Stimulated activated naive CD4-positive, alpha-beta T cell treated with Interleukin-2 at 50 U/mL for 16 hours (primary cell): ENCODE measurements at places on chromosomes 12 and 14.

DNA sequence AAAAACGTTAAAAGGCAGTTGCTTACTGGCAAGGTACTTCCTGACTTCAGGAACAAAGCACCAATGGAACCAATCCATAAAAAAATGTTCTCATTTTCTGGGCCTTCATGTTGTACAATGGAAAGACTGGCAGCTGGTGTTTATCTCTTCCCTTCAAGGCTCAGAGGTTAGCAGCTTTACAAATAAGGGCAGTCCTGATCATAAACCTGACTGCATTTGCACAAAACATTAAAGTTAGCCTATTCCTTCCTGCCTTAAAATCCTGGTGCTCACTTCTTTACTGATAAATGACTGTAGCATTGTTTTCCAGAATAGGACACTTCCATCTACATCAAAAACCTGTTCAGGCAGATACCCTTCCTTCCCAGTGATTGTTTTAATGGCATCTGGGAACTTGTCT, 19.2 kb downstream of the IL26 start:
- no peak for DNase-seq

- DNase-seq = no peak
These were observed 31.0 kb downstream of the DRAM1 start for GRCh38 chr12:101908395-101908794.

DNA sequence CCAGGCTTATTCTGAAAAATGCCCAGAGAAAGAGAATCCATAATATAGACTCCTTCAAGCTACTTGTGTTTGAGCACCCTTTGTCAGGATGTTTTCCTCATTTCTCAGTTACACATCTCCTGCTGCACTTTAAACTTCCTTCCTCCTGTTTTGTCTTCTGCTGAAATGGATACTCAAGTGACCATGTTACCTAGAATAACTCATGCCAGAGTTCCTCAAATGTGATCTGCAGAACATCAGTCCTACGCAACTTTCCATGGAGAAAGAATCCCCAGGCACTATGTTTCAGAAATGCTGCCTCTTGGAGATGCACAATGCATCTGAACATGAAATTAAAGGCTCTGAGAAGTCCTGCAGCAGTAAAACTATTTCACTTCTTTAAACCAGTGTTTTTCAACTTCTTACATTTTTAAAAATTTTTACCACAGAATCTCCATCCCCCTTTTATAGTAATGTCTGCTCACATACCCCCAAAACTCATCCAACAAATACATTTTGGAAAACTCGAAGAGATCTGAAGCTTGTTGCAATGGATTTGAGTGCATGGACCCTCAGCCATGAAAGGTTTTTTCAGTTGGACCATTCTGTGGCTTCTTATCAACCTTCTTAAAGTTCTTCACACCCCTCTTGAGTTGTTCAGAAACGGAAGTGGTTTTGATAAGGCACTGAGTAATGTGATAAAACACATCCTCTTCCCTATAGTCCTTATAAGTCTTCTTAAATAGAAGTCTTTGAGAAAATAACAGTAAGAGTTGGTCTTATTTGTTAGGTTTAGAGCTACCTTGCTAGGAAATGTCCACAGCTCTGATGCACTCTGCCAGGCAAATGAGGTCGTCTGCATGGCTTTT, 84.5 kb upstream of the KCNA1 start:
- no peak for DNase-seq

DNA sequence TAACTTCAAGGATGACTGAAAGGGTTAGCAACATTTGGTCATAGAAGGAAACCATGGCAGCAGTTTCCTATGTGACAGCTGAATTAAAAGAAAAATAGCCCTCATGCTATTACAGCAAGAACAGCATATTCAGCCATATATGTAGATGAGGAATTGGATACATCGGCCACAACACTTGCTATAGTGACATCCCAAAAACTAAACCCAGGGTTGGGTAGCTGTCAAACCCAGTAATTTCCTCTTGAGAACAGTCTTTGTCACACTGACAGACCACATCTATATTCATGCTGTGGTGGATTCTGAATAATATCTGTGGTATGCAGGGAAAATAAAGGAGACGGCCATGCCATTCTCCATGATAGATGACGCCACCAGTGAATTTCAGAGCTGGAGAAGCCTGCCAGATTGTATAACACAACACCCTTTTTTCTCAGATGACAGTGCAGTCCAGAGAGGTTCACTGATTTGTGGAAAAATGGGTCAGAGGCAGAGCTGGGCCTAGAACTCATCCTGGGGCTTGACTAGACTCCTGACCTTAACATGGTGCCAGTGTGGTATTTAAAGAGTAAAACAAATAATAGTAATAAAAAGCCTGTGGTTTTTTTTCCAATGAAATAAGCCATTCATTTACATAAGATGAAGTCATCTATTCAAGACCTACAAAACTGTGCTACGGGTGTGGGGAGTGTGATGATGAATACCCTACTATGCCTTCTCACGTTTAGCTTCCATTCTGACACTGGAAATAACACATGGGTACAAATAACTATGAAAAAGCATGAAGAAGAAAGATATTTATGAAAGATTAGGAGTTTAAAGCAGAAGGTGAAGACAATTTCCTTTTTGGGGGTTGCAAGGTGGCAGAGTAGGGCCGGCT, 32.3 kb downstream of the EFCAB11 start:
- DNase-seq = no peak

GRCh38 chr12:67630373-67631088, 18.0 kb upstream of the DYRK2 start:
- DNase-seq = peak; percentile 77

DNA sequence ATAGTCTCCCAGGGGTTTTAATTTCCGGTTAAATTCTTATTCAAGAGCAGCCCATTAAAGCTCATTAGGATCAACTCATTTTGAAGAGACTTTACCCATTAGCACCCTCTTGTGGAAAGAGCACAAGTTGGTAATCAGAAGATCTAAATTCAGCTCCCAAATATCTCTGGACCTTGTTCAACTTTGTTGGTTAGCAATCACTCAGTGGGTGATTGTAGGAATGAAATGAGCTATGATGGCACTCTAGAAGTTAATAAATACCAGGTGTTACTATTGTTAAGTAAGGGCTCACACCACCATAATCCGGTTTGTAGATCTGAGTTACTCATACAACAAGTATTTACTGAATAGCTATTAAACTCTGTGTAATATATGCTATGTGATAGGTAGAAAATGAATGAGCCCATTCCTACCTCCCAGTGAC, 42.9 kb downstream of the TRIP11 start:
- no peak for DNase-seq

GRCh38 chr12:95220190-95220589, 2.6 kb downstream of the VEZT start:
- DNase-seq = no peak

- DNase-seq = no peak
These were observed 106.3 kb downstream of the PTCSC3 start for GRCh38 chr14:36070031-36070719.

- DNase-seq = no peak
These were observed 256.9 kb downstream of the ZFP36L1 start for GRCh38 chr14:68536018-68536410.

- DNase-seq = no peak
These were observed 90.6 kb downstream of the ETV6 start for GRCh38 chr12:11739980-11740577.

DNA sequence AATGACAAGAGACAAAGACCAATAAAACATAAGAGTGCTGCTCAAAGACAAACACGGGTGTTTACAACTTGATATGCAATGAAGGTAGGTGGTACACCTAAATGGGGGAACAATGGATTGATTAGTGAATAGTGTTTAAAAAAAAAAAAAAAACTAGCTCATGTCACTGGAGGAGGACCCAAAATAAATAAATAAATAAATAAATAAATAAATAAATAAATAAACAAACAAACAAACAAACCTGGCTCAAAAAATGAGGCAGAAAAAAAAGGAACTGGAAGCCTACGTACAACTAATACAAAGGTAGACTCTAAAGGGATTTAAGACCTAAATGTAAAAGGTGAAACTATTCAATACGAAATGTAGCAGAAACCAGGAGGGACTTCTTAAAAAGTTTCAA, 18.6 kb downstream of the NAP1L1 start:
- DNase-seq = no peak

GRCh38 chr12:131564845-131565244, 146.0 kb upstream of the SFSWAP start:
- DNase-seq = no peak

DNA sequence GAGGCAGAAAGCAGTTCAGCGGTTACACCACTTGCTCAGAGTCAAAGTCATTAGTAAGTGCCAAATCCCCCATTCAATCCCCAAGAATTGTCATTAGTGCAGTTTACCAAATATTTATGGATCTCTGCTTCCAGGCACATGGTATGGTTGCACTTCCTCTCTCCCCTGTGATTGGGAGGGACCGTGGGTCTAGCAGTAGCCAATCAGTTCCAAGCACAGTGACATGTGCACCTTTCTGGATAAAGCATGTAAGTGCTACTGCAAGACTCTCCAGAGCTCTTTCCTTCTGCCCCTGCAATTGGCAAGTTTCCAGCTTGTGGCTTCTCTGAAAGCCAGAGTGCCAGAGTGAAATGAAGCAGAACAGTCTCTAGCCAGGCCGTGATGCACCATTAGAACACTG, 85.3 kb upstream of the FLRT2 start:
- no peak for DNase-seq

GRCh38 chr14:90483571-90483974, 86.7 kb downstream of the CALM1 start:
- DNase-seq = peak; percentile 6

- DNase-seq = no peak
These were observed 47.5 kb upstream of the TCL1A start for GRCh38 chr14:95761436-95761835.

GRCh38 chr12:81297601-81298000, 219.7 kb downstream of the ACSS3 start:
- no peak for DNase-seq

DNA sequence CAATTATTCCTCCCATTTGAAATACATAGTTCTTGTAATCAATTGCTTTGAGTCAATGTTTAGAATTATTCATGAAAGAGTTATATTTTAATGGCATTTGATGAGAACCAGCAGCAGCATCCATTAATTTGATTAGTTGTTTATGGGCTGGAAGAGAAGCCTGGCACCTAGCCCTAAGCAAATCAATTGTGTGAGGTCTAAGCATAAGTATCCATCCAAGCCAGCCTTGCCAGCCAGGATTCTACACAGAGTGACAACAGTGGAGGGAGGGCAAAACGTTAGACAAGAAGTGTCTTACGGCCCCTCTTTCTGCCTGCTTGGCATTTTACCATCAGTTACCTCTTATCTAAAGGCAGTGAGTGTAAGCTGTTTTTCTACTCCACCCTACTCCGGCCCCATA, 478.5 kb downstream of the NELL2 start:
- no peak for DNase-seq

GRCh38 chr14:68952531-68953195, 26.4 kb downstream of the ACTN1 start:
- DNase-seq = no peak

DNA sequence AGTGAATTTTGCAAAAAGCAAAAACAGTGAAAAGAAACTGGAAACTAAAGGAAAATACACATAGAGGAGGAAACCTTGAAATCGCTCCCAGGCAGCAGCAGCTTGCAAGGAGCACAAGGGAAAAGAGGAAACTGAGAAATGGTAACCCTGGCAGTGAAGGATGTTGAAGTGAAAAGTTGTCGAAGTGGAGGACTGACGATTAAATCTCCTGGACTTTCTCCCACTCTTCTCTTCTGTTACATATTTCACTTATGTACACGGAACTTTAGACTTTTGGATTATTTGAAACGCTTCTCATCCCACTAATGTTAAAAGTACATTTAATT, 388.8 kb upstream of the USP15 start:
- DNase-seq = no peak

DNA sequence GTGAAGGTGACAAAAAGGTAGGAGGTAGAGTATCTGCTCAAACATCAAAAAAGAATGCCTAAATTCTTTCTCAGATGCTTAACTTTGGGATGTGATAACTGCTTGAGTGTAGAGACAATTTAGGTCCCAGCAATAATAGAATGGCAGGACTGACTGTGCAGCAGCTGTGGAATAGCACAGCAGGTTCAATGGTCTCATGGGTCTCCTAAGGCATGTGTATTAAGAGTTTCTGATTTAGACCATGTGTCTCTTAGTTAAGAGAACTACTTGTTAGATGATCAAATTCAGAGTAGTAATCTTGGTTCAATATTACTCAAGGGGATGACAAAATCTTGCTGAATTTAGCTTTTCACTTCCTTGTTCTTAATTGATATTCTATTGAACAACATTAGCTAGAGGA, 72.0 kb downstream of the ALX1 start:
- no peak for DNase-seq

DNA sequence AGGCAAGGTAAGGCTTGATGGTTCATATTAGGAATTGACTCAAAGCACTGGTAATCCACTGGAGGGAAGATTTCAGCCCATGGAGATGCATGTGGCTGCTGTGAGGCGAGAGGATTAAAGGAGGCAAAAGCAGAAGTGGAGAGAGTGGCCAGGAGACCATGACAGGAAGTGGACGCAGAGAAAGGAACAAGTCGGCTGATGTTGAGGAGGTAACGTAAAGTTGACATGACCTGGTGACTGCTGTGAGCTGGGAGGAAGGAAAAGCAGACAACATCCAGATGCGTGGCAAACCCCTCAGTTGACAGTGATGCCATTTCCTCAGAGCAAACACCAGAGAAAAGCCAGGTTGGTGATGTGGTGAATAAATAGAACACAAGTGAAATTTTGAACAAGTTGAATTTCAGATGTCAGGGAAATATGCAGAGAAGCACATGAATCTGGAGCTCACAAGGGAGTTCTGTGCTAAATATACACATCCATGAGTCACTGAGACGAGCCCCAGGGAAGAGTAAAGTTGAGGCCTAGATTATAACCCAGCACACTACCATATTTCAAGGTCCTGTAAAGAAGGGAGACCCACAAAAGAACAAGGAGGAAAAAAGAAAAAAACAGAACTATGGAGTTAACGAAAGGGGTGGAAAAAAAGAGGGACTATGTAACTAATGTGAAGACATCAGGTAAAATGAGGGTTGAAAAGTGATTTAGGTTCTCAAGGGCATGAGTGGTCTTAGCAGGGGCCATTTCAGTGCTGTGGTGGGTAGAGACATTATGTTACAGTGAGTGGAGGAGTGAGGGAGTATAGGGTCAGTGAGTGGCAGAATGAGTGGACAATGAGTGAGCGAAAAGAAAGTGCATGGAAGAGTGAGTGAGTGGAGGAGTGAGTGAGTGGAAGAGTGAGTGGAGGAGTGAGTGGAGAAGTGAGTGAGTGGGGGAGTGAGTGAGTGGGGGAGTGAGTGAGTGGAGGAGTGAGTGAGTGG, 61.6 kb upstream of the GZMB start:
- DNase-seq = no peak

GRCh38 chr14:63881926-63882325, 29.1 kb downstream of the SYNE2 start:
- DNase-seq = no peak

DNA sequence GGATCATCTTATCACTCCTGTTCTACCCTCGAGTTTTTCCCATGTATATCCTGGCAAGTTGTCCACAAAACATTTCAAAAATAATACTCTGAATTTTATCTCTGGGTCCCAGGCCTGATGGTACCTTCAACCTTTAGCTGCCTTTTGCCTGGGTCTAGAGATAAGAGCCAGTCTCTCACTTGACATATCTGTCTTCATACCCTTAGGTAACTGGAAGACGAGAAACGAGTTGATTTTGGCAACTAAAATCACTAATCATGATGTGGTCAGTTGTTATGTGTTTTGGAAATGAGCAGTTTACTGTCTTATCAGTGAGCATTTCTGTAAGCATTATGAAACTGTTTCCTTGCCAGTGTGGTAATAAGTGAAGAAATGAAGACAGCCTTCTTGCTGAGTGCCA, 6.3 kb downstream of the RNF10 start:
- DNase-seq = no peak

- no peak for DNase-seq
These were observed 3.8 kb upstream of the KRT85 start for GRCh38 chr12:52370926-52371608.
